Myometrial cell (primary cell): ENCODE measurements at places on chromosomes 5 and 9. TPM values are rescaled to one million over a fixed set of nuclear protein-coding genes. Genes with fewer than 3 reads are reported as not detected.

ANKRD18B gene
- 0.71 and 2.0 TPM in 2 replicates for total RNA-seq

RETREG1 gene
- not detected in 2 replicates for total RNA-seq

FRMD3 gene
- 0.86 and 2.1 TPM in 2 replicates for total RNA-seq

SLCO6A1 gene
- total RNA-seq, result not detected in 2 replicates

OMD gene
- under 0.01 TPM in 1 of 2 replicates, not detected in the other for total RNA-seq

FRRS1L gene
- total RNA-seq, result under 0.01 and 0.29 TPM in 2 replicates

GRXCR2 gene
- not detected in 2 replicates for total RNA-seq

CRHBP gene
- not detected in 2 replicates for total RNA-seq

CNTFR gene
- 0.86 TPM in 1 of 2 replicates, not detected in the other for total RNA-seq
